ENCODE measurements at places on chromosomes 13 and 19. TPM values are rescaled to one million over a fixed set of nuclear protein-coding genes. Genes with fewer than 3 reads are reported as not detected.

CEACAM4 gene
- not detected for total RNA-seq

PRR36 gene
- total RNA-seq: not detected

OR7A5 gene
- total RNA-seq: not detected

DNA sequence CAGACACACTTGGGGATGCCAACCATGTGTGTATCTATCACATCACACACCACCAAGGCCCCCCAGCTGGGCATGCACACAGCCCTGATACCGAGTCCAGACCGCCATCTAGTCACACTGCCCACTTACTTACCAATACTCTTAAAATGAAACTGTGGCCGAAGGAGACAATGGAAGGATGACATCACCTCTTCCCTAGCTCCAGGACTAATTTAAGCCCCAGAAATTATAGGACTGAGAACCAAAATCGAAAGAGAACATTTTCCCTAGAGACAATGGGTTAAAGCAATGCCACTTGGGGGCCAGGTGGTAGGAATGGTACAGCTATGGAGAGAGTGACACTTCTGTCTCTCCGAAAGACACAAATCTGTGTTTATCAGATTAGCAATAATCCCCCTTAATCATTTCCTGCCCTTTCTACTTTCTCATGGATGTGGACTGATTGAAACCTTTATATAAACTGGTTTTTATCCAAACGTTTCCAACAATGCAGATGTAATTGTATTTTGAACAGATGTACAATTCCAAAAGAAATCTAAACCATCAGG lies 663 bp upstream of the GGACT start:
- DNase-seq: no peak

DNA sequence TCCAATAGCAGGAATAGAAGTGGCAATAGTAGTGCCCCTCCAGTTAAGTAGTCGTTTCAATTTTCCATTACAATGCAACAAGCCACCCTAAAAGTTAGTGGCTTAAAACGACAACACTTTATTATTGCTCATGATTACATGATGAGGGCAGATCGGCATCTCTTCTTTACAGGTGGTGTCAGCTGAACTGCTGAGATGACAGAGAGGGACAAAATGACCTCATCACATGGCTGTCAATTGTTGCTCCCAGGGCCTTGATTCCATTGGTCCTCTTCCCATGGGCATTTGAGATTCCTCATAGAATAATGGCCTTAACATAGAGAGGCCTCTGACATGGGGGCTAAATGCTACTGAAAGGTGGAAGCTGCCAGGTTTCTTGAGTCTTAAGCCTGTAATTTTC lies 679.8 kb upstream of the KLHL1 start:
- DNase-seq: no peak

DNA sequence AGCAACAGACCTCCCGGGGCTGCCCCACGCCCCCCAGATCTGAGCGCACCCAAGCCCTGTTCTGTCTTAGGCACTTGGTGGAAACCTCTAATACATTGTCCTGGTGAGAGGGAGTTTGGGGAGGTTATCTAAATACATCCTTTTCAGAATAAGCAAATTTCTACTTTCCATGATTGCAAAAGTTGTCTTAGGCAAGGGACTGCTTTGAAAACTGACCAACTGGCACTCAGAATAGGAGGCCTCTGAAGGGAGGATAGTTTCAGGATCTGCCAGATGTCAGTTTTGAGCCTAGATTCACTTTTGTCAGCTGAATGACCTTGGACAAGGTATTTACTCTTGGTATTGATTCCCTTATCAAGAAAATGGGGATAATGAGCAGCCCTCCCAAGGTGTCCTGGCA lies 11.8 kb downstream of the SERP2 start:
- no peak for DNase-seq
